ENCODE measurements at places on chromosomes 12 and 14. TPM values are rescaled to one million over a fixed set of nuclear protein-coding genes. Genes with fewer than 3 reads are reported as not detected.
A peak's percentile ranks its signal among the peaks of the same experiment; 100 is the strongest.

RAN gene
- 339 TPM for polyA plus RNA-seq

SPATA7 gene
- polyA plus RNA-seq: 0.59 TPM

DNAAF2 gene
- 26.9 TPM for polyA plus RNA-seq

- no peak for DNase-seq
Observed at GRCh38 chr12:57149245-57149900, 2.0 kb upstream of the LRP1-AS start.

- no peak for DNase-seq
Observed at GRCh38 chr14:61751475-61751989, 10.7 kb upstream of the SNAPC1 start.

DNA sequence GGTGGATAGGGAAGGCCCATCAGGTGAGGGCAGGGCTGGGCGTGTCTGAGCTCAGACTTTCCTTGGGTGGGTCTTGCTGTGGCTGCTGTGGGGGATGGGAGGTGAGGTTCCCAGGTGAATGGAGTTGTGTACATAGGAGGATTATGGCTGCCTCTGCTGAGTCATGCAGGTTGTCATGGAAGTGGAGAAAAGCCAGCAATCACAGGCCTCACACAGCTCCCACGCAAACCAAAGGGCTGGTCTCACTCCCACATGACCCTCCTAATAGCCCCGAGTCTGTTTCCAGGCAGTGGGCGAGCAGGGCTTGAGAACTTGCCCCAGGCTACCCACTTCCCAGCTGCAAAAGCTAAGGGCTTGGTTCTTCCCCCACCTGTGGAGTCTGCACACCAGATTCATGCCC, 149.5 kb downstream of the IPO8 start:
- DNase-seq: no peak

- no peak for DNase-seq
Observed at GRCh38 chr14:79318371-79318770, 892.9 kb downstream of the DIO2 start.

DNA sequence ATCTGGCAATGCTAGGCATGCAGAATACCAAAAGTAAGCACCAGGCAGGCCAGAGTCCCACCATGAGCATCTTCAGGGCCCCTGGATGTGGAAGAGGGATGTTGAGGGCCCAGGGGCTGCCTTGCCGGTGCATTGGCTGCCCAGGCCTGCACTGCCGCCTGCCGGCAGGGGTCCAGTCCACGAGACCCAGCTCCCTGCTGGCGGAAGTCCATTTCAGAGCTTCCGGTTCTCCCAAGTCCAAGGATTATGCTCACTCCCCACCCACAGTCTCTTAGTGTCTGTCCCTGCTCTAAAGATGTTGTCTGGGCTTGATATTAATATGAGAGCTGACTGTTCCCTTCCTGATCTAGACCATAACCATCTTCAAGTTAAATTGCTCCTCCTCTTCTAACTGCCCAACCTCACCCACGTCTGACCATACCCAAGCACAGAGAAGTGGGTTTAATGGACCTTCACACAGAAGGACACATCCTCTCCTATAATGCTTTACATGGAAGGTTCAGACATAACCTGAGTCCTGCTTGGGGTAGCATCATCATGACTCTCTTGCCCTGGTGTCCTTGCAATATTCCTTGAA, 117.4 kb downstream of the DAD1 start:
- no peak for DNase-seq

DNA sequence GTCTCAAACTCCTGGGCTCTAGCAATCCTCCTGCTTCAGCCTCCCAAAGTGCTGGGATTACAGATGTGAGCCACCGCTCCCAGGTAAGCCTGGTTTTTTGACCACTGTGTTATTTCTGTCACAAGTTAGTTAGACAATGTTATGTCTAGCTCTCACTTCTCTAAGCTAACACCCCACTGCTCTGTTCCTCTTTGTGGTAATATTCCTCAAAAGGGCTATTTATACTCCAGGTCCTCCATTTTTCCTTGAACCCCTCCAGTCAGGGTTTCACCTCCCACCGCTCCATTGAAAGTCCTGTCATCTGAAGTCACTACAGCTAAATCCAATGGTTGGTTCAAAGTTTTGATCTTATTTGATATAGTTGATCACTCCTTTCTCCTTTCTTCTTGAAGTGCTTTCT, 5.1 kb downstream of the IRAK3 start:
- DNase-seq: no peak

DNA sequence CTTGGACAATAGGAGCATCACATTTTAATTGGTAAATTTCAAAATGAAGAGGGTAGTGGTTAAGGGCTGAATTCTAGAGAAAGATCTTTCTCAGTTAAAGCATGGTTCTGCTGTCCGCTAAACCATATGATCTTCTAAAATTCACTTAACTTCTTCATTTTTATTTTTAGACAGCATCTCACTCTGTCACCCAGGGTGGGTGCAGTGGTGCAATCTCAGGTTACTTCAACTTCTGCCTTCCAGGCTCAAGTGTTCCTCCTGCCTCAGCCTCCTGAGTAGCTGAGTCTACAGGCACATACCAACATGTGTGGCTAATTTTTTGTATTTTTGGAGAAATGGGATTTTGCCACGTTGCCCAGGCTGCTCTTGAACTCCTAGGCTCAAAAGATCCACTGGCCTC, 226.7 kb upstream of the ABCD2 start:
- DNase-seq: peak; percentile 20

DNA sequence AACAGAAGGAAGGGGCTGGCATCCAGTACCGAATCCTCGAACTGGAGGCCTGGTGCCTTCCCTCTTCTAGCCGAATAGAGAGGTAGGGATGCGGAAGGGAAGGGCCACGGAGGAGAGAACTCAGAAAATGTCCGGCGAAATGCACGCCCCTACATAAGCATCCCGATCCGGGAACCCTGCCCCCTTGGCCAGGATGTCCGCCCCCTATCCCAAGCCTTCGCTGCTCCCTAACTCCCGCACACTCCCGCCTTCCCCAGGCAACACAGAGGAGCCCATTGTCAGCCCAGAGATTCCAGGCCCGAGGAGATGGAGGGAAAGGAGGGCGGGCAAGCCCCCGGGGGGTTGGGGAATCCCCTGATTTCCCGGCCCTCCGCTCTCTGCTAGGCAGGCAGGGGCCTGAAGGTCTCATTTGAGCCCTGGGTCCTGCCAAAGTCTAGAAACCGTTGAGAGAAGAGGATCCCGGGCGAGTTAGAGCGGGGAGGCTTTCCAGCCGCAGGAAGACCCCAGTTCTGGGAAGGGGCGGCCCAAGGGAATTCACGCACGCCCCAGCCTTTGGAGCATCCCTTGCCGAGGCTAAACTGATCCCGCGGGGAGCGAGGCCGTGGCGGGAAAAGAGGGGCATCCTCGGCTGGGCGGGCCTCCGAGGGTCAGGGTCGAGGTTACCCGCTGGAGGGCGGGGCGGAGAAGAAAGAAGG, 569 bp upstream of the ARHGEF40 start:
- DNase-seq: peak; percentile 56

GRCh38 chr12:39372929-39373328, 70.0 kb downstream of the KIF21A start:
- DNase-seq: no peak

- no peak for DNase-seq
Observed at GRCh38 chr14:61765225-61765943, 3.2 kb downstream of the SNAPC1 start.

ASCL4 gene
- not detected for polyA plus RNA-seq

DNA sequence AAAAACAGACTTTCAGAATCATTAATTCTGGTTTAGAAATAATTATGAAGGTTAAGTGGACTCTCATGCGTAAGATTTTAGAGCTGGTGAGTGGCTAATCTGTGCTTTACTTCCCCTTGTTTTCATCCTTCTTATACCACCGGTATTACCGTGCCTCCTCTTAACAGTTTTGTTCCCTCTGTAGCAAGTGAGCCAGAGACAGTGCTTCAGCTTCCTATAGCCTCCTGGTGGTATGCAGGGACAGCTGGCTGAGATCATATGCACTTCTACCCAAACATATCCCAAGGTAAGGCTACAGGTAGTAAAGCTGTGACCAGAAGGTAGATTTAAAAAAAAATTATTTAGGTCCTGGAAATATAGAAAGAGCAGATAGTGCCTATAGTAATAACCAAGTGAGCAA, 55.2 kb downstream of the PDE3A start:
- DNase-seq: no peak

DNA sequence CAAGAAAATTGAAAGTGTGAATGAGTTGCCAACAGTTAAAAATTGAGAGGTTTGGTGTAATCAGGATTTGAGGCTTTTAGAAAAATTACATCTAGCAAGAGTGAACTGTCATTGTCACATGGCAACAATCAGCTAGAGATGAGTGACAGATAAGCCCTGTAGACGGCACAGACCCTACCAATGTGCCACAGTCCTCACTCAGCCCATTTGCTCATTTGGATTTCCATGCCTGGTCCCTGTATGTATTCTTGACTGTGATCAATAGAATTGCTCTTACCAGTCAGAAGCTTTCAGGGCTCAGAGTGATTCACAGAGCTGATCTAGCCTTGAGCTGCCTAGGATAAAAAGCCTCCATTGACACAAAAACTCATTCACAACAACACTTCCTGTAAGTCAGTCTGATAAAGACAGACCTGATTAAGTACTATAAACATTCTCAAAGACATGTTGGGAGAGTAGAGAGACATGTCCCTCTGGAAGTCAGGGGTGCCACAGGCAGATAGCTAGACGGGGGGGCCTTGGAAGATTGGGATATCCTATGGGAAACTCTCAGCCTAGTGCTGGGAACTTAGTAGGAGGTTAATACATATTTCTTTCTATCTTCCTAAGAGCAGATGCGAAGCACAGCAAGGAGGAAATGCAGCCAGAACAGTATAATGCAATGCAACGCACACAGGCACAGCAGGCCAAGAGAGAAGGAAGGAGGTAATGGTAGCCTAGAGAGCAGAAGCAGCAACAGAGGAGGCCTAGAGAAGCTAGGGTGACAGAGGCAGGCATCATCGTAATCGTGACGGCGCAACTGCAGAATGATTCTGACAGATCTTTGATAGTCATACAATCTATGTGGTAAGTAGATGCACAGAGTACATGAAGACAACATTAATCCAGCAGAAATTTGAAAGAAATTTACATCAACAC, 2.0 kb upstream of the PELI2 start:
- peak; percentile 21 for DNase-seq

GRCh38 chr12:28497889-28498411, 307.7 kb downstream of the CCDC91 start:
- DNase-seq: no peak

- DNase-seq: no peak
Observed at GRCh38 chr12:112740387-112740934, 51.1 kb upstream of the RPH3A start.

EPYC gene
- not detected for polyA plus RNA-seq

GRCh38 chr14:40009771-40010170, 577.5 kb upstream of the FBXO33 start:
- DNase-seq: no peak

- DNase-seq: no peak
Observed at GRCh38 chr12:25502596-25502995, 50.5 kb downstream of the LMNTD1 start.

DNA sequence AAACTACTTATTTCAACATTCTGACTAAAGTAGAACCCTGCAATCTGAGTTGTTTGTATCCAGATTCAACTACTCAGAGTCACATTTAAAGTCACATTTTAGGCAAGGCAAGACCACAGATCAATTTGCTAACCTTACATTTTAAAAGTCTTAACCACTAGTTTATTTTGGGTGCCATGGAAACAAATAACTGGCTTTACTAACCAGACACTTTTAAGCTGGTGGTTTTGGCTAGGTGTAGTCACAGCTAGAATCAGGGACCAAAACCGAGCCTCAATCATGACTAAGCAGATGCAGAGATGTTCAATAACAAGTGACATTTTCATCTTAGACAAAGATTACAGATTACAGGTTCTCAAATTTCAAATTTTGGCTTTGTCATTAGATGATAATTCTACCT, 115.3 kb downstream of the PDE6H start:
- DNase-seq: no peak

DNA sequence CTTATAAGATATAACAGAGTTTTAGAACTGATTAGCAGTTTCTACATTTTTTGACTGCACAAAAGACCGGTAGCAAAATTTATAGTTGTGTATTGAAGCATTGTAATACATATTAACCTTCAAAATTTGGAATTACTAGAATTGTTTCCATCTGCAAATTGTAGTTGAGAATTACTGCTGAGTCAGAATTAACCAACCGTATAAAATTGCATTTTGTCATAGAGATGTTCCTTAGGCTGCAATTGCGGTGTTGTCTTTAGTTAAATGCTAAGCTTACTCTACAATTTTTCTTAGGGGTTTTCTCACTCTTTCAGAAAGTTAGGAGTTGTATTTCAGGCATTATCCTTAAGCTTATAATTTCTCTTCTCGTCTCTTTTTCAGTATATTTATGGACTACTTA, 132.2 kb downstream of the PLEKHA5 start:
- no peak for DNase-seq

SIX4 gene
- not detected for polyA plus RNA-seq

- no peak for DNase-seq
Observed at GRCh38 chr14:42112108-42112507, 505.4 kb downstream of the LRFN5 start.

GRCh38 chr14:104144911-104145825, 6.8 kb downstream of the KIF26A start:
- no peak for DNase-seq

GRCh38 chr12:26340649-26341048, 145.3 kb downstream of the SSPN start:
- peak; percentile 31 for DNase-seq

KRT2 gene
- 0.04 TPM for polyA plus RNA-seq

GRCh38 chr12:3376779-3377455, 114.1 kb upstream of the PRMT8 start:
- no peak for DNase-seq

METTL1 gene
- 9.1 TPM for polyA plus RNA-seq

DNA sequence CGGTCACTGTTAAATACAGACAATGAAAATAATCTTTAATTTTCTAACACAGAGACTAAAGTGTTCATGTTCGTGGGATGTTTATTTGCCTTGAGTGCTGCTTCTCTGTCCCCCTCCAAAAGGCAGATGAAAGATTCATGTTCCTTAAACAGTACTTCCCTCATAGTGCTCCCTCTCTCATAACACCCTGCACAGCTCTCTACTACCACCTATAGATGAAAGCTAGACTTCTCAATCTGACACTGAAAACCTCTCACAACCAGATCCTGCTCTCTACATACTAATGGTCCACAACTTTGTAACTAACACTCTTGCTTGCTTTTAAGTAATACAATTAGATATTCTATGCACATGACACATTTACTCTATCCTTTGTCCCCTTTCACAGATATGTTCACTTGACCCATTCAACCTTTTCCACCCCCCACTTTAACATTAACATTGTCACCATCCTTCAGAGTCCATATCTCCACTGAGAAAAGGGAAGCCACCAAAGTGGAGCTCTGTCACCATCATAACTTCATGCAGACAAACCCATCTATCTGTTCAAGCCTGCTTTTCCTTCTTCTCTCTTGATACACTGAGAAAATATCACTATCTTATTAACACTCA, 266.4 kb upstream of the USP15 start:
- DNase-seq: no peak

ESR2 gene
- polyA plus RNA-seq: 3.6 TPM

- no peak for DNase-seq
Observed at GRCh38 chr14:33837943-33838683, 112.8 kb downstream of the EGLN3 start.
